ENCODE measurements at places on chromosomes 11 and 22.

DNA sequence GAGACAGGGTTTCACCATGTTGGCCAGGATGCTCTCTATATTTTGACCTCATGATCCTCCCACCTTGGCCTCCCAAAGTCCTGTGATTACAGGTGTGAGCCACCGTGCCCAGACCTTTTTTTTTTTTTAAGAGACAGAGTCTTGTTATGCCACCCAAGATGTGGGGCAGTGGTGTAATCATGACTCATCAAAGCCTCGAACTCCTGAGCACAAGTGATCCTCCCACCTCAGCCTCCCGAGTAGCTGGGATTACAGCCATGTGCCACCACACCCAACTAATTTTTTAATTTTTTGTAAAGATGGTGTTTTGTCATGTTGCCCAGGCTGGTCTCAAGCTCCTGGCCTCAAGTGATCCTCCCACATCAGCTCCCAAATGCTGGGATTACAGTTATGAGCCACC is 37.9 kb downstream of the IZUMO1R start:
- no peak for DNase-seq

DNA sequence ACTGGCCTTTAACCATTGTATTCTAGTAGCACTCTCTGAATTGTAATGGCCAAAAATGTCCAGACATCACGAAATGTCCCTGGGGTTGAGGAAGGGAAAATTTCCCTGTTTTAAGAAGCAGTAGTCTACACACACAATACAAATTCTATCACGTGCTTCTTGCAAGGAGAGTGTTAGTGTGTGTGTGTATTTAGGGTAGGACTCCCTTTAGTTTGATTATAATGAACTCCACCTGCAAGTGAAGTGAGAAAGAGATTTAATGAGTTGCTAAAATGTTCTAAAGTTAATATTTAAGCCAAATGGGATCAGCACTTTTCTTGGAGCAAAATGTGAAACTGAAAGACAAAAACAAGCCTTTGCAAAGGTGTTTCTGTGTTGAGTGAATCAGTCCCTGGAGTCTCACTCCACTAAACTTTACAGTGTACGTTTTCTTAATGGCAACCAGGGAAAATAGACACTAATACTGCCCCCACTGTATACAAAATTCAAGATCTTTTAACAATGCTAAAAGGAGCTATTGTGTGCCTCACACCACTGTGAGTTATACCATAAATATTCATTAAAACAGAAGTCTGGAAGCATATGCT is 590.3 kb upstream of the TENM4 start:
- DNase-seq: no peak

DNA sequence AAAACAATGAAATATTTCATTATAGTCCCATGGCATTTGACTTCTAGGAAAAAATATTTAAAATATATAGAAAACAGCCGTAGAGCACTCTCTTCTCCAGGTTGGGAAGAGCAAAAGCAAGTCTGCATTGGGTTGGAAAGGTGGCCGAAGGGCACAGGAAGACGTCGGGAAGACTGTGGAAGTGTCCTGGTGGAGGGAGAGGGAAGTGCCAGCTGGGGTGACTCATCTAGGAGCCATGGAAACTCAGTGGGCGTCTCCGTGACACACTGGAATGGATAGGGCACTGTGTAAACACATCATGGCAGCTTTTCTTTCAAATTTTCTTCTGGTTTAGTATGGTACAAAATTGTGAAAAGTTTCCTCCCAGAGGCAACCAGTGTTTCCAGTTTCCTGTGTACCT is 12.7 kb downstream of the GTPBP1 start:
- DNase-seq: no peak

- DNase-seq: no peak
These were observed 26.2 kb downstream of the DNHD1 start for GRCh38 chr11:6523253-6523652.

- DNase-seq: no peak
These were observed 1.7 kb upstream of the IL10RA start for GRCh38 chr11:117984476-117984875.

GRCh38 chr11:66450560-66450959 is 11.9 kb upstream of the MRPL11 start:
- DNase-seq: no peak

- no peak for DNase-seq
These were observed 231.6 kb downstream of the OPCML start for GRCh38 chr11:133300666-133301065.
